Daoy (cell line): ENCODE measurements at places on chromosomes 4 and X.

DNA sequence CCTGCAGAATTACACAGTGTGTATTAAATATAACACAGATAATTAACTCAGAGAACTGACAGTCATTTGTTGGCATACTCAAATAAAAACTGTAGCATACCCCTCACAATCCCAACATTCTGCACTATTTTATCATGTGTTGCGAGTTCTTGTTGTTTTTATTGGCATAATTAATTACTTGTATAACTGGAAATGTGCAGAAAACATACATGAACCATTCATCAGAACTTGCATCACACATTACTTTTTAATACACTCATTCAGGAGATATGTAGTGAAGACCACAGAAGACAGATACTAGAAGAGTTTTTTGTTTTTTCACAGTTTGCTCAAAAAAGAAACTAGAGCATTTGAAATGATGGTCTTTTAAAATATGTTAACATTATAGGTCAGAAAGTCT, 74.6 kb upstream of the NEIL3 start:
- no peak for DNase-seq

- no peak for DNase-seq
Measured at GRCh38 chr4:2291705-2292645, 30.1 kb upstream of the MXD4 start.

DNA sequence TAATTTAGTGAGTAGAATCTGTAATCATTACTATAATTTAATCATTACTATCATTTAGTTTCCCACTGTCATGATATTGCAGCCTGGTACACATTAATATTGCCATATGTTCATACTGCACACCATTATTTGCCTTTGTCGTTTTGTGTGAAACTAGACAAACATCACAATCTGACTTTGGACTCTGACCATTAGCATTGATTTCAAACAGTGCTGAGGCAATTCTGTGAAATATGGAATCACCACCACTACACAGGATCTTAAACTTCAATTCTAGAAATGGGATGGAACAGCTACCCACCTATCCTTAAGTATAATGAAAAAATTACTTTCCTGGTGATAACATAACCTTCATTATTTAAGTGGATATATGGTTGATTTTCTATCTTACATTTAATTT, 98.3 kb downstream of the SORBS2 start:
- DNase-seq, result no peak

- no peak for DNase-seq
Measured at GRCh38 chr4:28391877-28392276, 1531.2 kb downstream of the STIM2 start.

GRCh38 chrX:64093761-64094160, 111.7 kb downstream of the AMER1 start:
- DNase-seq, result no peak

DNA sequence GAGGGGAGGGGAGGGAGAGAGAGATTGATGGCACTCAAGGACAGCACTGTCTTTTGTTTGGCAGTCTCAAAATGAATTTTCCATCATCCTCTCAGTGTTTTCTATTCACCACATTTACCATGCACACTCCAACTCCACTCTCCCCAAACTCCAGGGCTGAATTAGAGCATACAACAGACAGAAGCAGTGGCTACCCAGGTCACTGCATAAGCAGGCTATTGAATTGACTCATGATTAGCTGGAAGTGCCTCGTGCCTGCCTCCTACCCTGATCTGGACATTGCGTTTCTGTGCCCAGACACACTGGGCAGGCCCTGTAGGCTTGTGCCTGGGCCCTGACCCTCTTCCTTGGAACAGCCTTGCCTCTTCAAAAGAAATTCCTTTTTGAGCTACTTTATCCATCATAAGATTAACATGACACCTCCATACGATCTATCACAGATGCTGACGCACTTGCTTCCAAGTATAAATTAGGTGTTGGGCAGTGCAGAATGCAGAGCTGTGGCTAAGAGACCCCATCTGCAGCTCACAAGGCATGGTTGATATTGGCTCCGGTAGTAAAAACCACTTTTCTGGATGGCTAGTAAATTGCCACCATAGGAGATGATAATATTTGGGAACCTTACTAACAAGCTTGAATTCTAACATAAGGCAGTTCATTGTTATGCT, 752.9 kb downstream of the RPA4 start:
- DNase-seq, result no peak

DNA sequence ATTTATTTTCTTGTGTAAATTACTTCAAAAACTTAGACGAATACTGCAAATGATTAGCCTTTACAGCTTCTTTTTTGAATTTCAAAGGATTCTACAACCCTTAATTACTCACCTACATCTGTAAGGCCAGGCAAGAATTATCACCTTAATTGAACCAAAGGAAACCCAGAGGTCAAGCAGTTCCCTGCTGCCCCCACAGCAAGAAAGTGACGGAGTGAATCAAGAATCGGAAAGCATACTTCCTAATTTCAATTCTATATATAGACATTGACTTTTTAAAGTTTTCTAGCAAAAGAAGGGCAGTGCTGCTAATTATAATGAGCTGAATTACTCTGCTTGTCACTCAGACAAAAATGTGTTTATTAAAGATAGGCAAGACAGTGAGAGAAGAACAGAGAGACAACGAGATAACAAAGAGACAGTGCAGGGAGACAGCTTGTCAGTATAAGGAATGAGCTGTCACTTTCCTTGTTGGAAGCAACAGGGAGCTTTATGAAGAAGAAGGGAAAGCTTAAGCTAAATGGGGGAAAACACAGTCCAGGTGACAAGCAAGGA, 47.5 kb upstream of the SPANXN4 start:
- no peak for DNase-seq
